ENCODE measurements at places on chromosomes 2 and 18.

DNA sequence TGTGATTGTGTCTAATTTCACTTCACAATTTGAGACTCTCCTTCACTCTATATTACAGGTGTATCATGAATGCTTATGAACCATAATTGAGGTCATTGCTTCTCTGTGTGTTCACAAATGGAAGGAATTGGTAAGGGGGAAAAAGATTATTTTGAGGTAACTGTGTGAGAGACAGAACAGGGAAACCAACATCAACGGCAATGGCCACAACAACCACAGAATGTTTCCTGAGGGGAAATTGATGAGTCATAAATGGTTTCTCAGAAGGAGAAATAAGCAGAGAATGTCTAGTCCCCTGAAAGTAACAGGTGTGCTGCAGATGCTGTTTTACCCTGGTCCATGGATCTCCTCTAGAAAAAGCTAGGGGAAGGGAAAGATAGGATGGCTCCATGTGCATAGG, 361.2 kb upstream of the GALNT5 start:
- H3K27ac ChIP-seq = no peak overlapping the region
- H3K36me3 ChIP-seq = no peaks in the 10 kb centered on the region
- no peak overlapping the region for H3K4me3 ChIP-seq
- peaks cover 9% of the 10 kb centered on the region for H3K27me3 ChIP-seq
- DNase-seq = no peak

DNA sequence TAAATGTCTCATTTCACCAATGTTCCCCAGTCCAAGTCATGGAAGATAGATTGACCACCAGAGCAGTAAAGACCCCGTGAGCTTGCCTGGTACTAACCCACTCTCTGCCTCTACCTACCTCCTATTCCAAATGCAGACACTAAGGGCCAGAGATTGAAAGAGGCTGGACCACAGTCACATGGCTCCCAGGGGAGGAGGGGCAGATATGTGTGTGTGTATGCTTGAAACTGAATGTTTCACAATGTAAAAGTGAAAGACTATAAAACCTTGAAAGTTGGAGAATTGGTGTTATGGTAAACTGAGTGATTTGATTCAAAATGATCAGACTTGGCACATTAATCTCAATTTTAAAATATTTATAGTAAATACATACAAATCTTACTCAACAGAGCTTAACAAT, 21.7 kb upstream of the KLHL29 start:
- no peak overlapping the region for H3K4me3 ChIP-seq
- H3K4me1 ChIP-seq = no peaks in the 10 kb centered on the region
- H3K27ac ChIP-seq = no peak overlapping the region
- no peak for DNase-seq
- H3K27me3 ChIP-seq = peaks cover 29% of the 10 kb centered on the region
- H3K36me3 ChIP-seq = no peaks in the 10 kb centered on the region

GRCh38 chr2:20188201-20188600, 36.7 kb downstream of the SDC1 start:
- no peak for DNase-seq
- H3K36me3 ChIP-seq = no peaks in the 10 kb centered on the region
- H3K4me1 ChIP-seq = peaks cover 88% of the 10 kb centered on the region
- peaks cover 1% of the 10 kb centered on the region for H3K27me3 ChIP-seq

DNA sequence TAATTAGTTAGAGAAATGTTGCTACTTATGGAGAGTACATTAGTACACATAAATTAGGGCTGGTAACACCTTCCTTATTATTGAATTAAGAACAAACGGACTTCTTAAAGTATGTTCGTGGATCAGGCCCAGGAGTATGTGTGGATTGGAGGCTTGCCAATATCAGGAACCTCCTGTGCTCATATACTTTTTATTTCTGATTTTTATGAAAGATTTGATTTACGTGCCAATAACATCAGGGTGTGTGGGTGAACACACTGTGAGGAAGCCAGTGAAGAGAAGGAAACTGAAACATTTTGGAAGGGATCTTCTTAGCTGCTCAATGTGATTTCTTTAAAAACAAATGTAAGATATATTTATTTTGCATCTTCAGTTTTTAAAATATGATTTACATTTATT, 113.0 kb downstream of the EFEMP1 start:
- H3K4me1 ChIP-seq = peaks cover 4% of the 10 kb centered on the region
- no peak for DNase-seq
- no peak overlapping the region for H3K4me3 ChIP-seq
- no peak overlapping the region for H3K27ac ChIP-seq

- H3K27ac ChIP-seq = no peak overlapping the region
- peaks cover 20% of the 10 kb centered on the region for H3K36me3 ChIP-seq
- H3K4me3 ChIP-seq = no peak overlapping the region
- peak; percentile 10 for DNase-seq
- H3K27me3 ChIP-seq = peaks cover 4% of the 10 kb centered on the region
Observed at GRCh38 chr2:221124532-221125240, 447.4 kb downstream of the EPHA4 start.

DNA sequence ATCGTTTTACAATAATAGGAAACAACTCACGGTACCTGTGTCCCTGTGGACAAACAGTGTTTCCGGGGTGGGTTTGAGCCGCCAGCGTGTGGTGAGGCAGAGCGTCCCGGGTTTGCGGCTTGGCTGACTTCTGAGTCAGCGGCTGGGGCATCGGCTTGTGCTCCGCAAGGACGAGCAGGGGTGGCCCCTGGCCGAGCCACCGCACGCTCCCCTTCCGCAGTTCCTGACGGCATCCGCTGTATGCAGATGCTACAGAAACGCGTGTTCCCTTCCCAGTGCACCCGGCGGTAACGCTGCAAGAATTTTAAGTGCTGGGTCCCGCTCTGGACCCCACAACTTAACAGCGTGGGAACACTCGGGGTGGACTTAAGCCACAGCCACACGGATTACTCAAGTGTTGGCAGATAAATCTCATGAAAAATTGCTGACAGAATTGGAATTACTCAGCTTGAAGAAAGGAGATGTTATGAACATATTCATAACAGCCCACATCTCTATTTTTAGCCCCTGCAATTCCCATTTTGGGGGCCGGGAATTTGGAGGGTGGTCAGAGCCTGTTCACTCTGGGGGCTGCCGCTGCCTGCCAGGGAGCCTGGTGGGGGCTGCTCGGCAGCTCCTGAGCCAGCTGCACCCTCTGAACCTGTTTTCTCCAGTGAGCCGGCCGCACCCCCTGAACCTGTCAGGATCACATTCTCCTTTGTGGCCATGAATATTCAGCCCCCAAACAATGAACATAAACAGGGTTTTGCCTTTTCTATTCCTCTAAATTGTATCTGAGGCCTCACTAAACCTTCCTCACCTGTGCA, 12.6 kb upstream of the KCNG2 start:
- peaks cover 14% of the 10 kb centered on the region for H3K4me1 ChIP-seq
- H3K27ac ChIP-seq = no peak overlapping the region
- peaks cover 81% of the 10 kb centered on the region for H3K27me3 ChIP-seq
- no peak overlapping the region for H3K4me3 ChIP-seq
- no peak for DNase-seq

DNA sequence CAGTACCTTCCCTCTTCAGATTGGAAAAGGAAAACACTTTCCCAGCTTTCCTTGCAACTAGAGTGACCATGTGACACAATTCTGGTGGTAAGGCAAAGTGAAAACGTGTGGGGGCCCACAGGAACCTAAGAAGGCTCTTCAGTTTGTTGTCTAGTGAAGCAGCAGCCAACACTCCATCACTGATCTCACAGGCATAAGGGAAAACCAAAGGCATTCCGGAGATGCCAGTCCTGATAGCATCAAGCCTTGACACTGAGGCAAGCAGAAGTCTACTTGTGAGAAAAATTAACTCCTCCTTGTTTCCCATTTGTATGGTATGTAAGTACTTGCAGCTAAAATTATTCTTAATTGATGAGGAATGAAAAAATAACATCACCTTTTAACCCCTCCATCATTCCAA, 88.3 kb downstream of the ETAA1 start:
- H3K4me3 ChIP-seq = no peak overlapping the region
- peaks cover 8% of the 10 kb centered on the region for H3K4me1 ChIP-seq
- no peaks in the 10 kb centered on the region for H3K27me3 ChIP-seq
- peaks cover 4% of the 10 kb centered on the region for H3K36me3 ChIP-seq
- no peak overlapping the region for H3K27ac ChIP-seq
- no peak for DNase-seq

- DNase-seq = no peak
- peak overlapping the region; percentile 95 for H3K27ac ChIP-seq
- no peaks in the 10 kb centered on the region for H3K27me3 ChIP-seq
- H3K36me3 ChIP-seq = no peaks in the 10 kb centered on the region
- H3K4me1 ChIP-seq = peaks cover 31% of the 10 kb centered on the region
- no peak overlapping the region for H3K4me3 ChIP-seq
Observed at GRCh38 chr18:36534154-36534688, 236.7 kb downstream of the FHOD3 start.

- no peak overlapping the region for H3K4me3 ChIP-seq
- no peaks in the 10 kb centered on the region for H3K27me3 ChIP-seq
- H3K4me1 ChIP-seq = peaks cover 15% of the 10 kb centered on the region
- H3K27ac ChIP-seq = no peak overlapping the region
- peaks cover 77% of the 10 kb centered on the region for H3K36me3 ChIP-seq
- no peak for DNase-seq
Observed at GRCh38 chr2:69227716-69228115, 159.3 kb downstream of the GFPT1 start.

DNA sequence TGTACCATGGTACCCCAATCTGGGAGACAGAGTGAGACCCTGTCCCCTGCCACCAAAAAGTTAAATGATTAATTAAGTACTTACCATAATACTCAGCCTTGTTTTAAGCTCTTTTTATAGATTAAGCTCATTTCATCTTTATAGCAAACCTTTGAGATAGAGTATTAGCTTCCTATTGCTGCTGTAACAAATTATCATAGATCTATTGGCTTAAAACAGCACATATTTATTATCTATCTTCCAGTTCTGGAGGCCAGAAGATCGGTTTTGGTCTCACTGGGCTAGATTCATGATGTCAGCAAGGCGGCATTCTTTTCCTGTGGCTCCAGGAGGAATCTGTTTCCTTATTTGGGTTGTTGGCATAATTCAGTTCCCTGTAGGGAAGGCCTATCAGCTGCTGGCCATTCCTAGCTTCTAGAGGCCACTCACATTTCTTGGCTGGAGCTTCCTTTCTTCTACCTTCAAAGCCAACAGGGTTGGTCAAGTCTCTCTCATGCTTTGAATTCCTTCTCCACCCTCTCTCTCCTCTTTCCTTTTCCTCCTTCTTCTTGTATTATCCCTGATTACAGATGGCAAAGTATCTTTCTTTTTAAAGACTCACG, 13.7 kb upstream of the GREB1 start:
- DNase-seq = no peak
- peaks cover 88% of the 10 kb centered on the region for H3K36me3 ChIP-seq
- no peak overlapping the region for H3K4me3 ChIP-seq
- no peak overlapping the region for H3K27ac ChIP-seq
- peaks cover 25% of the 10 kb centered on the region for H3K4me1 ChIP-seq

DNA sequence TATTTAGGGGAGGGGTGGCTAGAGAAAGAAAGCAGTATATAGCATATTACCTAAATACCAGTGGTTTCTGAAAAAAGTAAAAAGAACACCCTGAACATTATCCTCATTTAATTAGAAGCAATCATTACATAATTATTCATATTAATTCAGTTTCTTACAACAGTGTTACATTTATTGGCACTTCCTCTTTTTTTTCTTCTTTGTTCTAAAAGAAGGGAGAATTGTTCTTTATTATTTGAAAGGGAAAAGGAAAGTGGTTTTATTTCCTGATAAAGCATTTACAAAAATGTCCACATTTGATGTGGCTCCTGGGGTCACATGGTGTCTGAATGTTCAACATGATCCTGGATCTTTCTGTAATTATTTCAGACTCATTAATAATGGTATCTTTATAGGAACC, 254.9 kb upstream of the ZEB2 start:
- H3K27ac ChIP-seq = no peak overlapping the region
- no peak overlapping the region for H3K4me3 ChIP-seq
- no peak for DNase-seq
- H3K27me3 ChIP-seq = no peaks in the 10 kb centered on the region
- H3K36me3 ChIP-seq = no peaks in the 10 kb centered on the region

DNA sequence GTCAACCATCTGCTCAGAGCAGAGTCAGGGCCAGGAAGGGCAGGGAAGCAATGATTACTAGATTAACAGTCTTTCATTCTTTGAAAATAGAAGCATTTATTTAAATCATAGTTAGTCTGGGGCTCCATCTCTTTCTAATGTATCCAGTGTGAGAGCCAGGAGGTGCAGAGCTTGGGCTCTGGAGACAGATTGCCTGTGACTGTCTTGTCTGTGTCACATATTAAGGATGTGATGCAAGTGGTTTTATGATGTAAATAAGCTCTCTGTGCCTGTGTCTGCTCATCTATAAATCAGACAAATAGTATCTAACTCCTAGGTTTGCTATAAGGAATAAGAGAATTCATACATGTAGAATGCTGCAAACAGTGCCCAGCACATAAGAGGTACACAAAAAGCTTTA, 104.9 kb upstream of the TANK start:
- H3K4me1 ChIP-seq = no peaks in the 10 kb centered on the region
- peaks cover 45% of the 10 kb centered on the region for H3K27me3 ChIP-seq
- no peak overlapping the region for H3K4me3 ChIP-seq
- no peaks in the 10 kb centered on the region for H3K36me3 ChIP-seq
- no peak for DNase-seq

GRCh38 chr18:59305295-59305694, 13.2 kb downstream of the CPLX4 start:
- H3K36me3 ChIP-seq = no peaks in the 10 kb centered on the region
- peaks cover 71% of the 10 kb centered on the region for H3K27me3 ChIP-seq
- DNase-seq = no peak

GRCh38 chr2:49843314-49843713, 689.0 kb upstream of the FSHR start:
- no peaks in the 10 kb centered on the region for H3K4me1 ChIP-seq
- H3K36me3 ChIP-seq = no peaks in the 10 kb centered on the region
- no peak overlapping the region for H3K4me3 ChIP-seq
- no peak for DNase-seq

DNA sequence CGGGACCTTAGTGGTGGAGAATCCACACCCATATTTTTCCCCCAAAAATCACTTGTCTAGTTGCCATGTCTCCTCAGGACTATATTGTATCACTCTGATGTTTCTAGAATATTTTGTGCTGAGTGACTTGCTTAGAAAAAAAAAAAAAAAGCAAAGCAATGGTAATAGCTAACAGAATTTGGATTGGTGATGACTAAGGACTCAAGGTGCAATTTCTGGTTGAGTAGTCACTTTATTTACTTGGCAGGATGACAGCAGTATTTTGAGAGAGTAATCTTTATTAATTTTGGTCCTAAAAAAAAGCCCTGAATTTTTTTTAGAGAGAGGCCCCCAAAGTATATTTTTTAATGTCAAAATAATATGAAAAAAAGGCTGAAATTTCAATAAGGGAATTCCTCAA, 32.8 kb upstream of the MYO3B start:
- H3K4me1 ChIP-seq = peaks cover 45% of the 10 kb centered on the region
- H3K27me3 ChIP-seq = peaks cover 4% of the 10 kb centered on the region
- H3K4me3 ChIP-seq = no peak overlapping the region
- no peak overlapping the region for H3K27ac ChIP-seq
- no peak for DNase-seq
- no peaks in the 10 kb centered on the region for H3K36me3 ChIP-seq

GRCh38 chr18:25445430-25445829, 93.5 kb upstream of the ZNF521 start:
- no peak for DNase-seq
- H3K4me1 ChIP-seq = no peaks in the 10 kb centered on the region
- peaks cover 2% of the 10 kb centered on the region for H3K27me3 ChIP-seq
- no peak overlapping the region for H3K4me3 ChIP-seq
